ENCODE measurements at places on chromosomes 16 and 17.
A peak's percentile ranks its signal among the peaks of the same experiment; 100 is the strongest.

DNA sequence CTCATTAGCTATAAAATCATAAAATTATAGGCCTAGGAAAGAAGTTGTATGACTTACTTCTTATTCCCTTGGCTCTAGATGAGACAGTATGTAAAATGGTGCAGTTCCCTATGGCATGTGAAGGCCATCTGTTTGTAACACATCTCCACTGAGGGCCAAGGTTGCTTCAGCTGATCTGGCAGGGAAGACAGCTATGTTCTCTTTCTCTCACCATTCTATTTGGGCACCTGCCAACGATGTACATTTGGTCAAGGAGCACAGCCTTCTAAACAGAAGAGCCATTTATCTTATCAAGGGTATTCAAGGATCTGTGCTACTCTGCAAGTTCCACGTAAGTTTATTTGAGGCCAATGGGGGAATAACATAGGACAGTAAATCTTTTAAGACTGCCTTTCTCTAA is 129.8 kb upstream of the TOM1L1 start:
- DNase-seq: no peak

DNA sequence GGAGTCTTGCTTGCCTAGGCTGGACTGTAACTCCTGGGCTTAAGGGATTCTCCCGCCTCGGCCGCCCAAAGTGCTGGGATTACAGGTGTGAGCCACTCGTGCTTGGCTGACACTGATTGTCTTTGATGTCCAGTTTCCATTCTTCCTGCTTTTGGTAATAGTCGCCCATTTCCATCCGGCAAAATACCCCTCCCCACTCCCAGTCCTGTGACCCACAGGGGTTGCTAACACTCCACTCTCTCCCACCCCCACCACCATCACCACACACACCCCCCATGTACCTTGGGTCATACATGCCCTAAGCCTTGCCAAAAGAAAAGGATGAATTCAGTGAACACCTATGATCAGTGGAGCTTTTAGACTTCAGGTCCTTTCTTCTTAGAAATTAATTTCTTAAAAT is 52.8 kb upstream of the MYH10 start:
- DNase-seq: no peak

DNA sequence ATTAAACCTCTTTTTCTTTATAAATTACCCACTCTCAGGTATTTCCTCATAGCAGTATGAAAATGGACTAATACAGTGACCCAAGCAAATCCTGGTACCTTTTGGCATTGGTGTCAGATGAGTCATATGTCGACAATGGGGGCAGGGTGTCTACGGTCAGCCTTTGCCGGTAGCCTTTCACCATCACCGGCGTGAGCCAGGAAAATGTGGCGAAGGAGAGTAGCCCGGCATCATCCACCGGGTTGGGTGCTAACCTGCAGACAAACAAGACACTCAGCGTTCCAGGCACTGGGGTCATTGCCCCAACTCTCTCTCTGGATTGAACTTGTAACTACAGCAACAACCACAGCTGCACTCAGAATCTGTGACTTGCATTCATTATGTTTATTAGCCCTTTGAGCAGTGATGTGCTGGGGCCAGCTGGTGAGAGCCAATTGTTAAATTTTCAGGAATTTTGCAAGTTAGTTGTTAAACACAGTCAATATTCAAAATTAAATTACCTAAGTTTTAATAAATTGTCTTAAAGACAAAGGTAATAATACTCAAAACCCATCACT is 11.9 kb downstream of the ABCC12 start:
- peak; percentile 80 for DNase-seq

DNA sequence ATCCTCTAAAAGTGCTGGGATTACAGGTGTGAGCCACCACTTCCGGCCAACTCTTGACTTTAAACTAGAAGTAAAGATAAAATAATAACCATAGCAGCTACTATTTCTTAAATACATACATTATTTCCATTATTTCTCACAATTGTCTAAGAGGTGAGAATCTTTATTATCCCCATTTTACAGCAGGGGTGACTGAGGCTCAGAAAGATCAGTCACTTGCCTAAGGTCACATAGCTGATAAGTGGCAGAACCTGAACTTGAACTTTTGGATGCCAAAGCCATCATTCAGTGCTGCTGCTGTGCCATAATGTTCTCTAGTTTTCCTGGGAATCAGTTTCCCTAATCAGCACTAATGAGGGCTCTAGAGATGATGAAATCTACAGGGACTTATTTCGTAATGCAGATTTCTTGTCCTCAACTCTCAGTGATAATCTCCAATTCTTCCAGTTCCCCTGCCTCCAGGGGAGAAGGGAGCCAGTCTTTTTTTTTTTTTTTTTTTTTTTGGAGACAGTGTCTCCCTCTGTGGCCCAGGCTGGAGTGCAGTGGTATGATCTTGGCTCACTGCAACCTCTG is 25.2 kb upstream of the GPRC5B start:
- DNase-seq: no peak

- no peak for DNase-seq
These were observed 14.6 kb upstream of the NDRG4 start for GRCh38 chr16:58485184-58485887.

DNA sequence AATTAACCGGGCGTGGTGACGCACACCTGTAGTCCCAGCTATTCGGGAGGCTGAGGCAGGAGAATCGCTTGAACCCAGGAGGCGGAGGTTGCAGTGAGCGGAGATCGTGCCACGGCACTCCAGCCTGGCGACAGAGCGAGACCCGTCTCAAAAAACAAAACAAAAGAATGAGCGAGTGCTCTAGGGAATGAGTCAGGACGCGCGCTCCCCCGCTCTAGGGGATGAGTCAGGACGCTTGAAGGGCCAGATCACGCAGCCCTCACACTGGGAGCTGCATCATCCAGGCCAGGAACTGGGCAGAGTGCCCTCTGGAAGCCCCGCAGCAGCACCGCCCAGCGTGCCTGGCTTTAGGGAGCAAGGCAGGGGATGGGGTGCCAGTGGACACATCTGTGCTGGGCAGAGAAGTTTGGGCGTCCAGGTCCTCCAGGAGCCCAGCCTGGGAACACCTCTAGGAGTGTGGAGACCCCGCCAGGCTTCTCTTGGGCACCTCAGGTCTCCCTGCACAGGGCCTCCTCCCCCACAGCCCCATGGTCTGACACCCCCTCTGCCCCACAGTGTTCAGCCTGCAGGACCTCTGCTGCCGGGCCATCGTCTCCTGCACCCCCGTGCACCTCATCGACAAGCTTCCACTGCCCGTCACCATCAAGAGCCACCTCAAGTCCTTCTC is 3.9 kb upstream of the WFIKKN1 start:
- peak; percentile 98 for DNase-seq

GRCh38 chr17:56478836-56479447 is 114.6 kb upstream of the NOG start:
- DNase-seq: peak; percentile 59

- no peak for DNase-seq
These were observed 15.1 kb upstream of the ZFHX3 start for GRCh38 chr16:73062743-73063733.

- peak; percentile 81 for DNase-seq
These were observed 2.6 kb downstream of the RARA start for GRCh38 chr17:40311575-40311974.

DNA sequence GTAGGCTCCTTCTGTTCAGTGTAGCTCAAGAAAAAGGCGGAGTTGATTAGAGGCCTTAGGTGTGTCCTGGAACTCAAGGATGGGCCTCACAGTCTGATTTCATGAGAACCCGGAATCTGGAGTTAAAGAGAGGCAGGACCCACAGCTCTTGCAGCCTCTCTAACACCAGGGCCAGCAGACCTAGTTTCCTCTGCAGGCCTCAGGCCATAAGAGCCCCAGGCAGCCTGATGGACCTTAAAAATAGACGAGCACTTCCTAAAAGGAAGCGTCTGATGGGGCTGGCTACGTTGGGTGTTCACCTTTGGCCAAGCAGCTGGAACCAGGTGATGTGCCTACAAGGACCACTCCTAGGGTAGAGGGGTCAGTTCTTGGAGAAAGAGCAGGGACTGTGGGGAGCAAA is 7.6 kb downstream of the CACNG5 start:
- no peak for DNase-seq

GRCh38 chr17:81983011-81983638 is 5.7 kb downstream of the ASPSCR1 start:
- DNase-seq: no peak

DNA sequence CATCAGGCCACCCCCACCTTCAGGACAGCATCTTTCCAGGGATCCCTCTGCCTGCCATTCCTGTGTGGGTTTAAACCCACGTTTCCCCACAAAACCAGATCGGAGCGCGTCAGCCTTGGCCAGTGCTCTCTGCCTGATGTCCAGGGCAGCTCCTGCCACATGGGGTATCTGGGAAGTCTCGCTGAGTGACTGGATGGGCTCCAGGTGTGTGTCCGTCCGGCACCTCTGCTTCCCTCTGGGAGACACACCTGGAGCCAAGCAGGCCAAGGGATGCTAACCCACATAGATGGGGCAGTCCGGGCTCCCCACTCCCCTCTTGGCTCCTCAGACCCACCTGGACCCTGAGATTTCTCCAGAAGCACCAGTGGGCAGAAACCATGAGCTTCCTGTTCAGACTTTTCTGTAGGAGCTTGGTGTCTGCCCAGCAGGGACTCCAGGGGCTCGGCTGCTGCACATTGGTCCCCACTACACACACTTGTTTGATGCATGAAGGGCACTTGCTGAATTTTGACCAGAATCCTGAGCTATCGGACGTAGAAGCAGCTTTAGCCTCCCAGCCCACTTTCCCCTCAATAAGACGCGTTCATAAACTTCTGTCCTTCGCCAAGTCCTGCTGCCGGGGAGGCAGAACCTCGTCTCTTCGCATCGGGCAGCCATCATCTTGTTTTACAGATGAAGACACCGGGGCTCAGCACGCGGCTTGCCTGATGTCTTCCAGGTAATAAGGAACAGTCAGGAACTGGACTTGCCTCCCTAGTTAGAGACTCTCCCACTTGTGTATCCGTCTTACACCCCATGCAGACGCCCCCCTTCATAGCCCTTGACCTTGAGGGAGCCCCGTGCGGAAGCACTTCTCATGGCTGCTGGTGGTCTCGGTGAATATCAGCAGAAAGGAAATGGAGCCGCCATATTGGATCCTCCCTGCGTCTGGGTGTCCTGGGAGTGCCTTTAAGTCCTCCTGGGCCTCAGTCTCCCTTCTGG is 91.6 kb upstream of the ZNF469 start:
- DNase-seq: no peak

DNA sequence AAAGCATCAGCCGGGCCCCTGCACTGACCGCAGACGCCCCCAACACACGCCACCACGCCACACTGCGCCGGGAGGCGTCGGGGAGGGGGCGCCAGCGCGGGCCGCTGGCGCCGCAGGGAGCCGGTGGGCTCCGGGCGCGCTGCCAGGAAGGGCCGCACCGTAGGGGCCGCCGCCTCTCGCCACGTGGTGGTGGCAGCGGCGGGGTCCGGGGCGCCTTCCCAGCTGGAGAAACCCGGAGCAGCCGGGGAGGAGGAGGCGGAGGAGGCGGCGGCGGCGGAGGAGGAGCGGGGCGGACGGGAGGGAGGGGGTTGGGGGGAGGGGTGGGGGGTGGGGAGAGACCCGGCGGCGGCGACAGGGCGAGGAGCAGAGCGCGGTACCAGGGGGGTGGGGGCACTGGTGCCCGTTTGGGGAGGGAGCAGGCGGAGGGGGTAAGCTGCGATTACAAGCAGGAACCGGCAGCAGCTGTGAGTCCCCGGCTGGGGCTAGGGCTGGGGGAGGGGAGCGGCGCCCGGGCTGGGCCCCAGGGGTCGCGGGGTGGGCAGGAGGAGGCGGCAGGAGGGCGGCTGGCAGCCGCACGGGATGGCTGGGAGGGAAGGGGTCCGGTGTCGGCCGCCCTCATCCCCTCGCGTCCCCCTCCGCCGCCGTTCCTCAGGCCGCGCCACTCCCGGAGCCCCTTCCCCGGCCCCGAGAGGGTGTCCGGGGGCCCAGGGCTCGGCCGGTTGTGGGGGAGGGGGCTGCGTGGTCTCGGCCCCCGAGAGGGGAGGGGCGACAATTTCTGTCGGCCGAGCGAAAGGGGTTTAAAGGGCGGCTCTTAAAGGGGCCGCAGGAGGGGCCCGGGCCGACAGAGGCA is at the start of gene TBKBP1:
Gene TBKBP1, plus strand, starts transcription at position 431 of the 850 bp plus-strand sequence. CDS start 1,952 bp downstream, outside the sequence.
- no peak for DNase-seq

DNA sequence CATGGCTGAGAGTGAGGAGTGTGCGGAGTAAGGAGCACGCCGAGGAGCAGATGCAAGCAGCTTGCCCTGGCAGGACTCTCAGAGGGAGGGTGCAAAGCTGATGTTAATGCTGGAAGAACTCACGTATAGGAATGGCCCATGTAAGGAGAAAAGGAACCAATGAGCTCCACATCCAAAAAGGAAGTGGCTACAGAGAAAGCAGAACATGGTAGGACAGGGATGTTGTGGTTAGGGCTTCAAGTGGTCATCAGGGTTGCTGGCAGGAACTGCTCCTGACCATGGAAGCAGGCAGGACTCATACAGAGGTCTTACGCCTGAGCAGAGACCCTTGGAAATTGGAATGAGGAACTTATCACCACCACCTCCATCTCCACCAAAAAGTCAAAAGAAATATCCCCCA is 5.2 kb downstream of the MYO1D start:
- no peak for DNase-seq

DNA sequence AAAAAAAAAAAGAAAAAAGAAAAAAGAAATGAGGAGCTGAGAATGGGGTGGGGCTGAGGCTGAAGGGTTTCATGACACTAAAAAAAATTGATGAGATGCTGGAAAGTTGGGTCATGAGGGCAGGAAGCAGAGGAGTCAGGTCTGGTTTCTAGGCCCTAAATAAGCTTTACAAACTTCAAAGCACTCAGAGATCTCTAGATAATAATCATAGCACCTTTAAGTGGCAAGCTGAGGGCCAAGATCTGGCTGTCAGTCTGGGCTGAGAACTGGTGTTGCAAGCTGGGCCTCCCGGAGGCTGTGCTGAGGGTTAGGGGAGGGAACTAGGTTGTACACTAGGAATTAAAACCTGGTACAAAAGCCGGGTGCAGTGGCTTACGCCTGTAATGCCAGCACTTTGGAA is 6.4 kb downstream of the ZNF764 start:
- no peak for DNase-seq

DNA sequence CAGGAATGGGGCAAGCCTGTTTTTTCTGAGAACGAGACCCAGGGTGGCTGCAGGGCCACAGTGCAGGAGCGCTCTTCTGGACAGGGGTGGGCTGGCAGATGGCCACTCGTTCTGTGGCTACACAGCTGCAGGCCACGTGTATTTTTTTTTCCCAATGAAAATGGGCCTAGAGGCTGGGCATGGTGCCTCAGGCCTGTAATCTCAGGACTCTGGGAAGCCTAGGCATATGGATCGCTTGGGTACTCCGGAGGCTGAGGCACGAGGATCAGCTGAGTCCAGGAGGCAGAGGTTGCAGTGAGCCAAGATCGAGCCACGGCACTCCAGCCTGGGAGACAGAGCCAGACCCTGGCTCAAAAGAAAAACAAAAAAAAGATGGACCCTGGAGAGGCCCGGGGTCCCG is 6.8 kb downstream of the UNKL start:
- no peak for DNase-seq

DNA sequence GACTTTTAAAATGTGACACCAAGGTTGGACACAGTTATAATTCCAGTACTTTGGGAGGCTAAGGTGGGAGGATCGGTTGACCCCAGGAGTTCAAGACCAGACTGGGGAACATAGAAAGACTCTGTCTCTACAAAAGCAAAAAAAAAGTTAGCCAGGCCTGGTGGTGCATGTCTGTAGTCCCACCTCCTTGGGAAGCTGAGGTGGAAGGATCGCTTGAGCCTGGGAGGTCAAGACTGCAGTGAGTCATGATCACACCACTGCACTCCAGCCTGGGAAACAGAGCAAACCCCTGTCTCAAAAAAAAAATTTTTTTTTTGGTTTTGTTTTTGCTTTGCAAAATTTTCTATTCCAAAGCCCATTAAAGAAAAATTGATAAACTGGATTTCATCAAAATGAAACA is 281.4 kb downstream of the BCAS3 start:
- peak; percentile 9 for DNase-seq

- no peak for DNase-seq
These were observed 41.5 kb downstream of the ZFPM1 start for GRCh38 chr16:88494335-88495154.

- DNase-seq: no peak
These were observed 17.7 kb downstream of the KSR1 start for GRCh38 chr17:27473748-27474609.
